ENCODE measurements at places on chromosomes 16 and 17.

- DNase-seq, result no peak
These were observed 23.3 kb upstream of the ANKRD40CL start for GRCh38 chr17:50790618-50791017.

GRCh38 chr17:46771561-46772474 lies 46.7 kb downstream of the WNT3 start:
- DNase-seq, result peak; percentile 68

- DNase-seq, result no peak
These were observed 83.1 kb downstream of the NETO2 start for GRCh38 chr16:47060596-47060995.

DNA sequence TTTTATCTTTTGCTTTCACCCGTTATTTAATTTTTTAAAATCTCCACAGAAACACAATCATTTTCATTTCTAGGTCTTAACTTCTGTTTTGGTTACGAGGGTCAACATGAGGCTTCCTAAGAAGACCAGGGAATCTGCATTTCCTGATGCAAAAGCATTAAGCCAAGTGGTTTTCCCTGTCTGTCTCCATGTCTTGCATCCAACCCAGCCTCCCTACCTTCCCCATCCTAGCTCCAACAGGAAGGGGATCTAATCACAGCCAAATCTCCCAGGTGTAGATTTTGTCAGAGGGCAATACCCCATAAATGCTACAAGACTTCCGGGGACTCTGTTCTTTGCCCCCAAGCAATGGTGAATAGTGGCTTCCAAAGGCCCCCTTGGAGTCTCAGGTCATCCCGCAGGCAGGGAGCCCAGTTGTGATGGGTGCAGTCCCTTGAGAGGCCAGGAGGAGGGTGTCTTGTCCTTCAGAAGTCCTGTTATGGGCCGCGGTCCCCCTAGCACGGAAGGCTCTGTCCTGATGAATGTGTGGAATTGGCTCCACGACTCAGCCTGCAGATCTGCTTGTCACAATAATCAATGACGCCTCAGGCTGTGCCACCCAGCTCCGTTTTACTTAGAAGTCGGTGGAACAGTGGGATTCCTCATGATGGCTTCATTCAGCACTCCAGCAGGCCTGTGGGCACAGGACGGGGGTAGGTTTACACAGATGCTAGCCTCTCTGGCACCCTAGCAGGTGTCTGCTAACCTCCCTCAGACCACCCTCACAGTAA lies 141.1 kb downstream of the RGS9 start:
- peak; percentile 33 for DNase-seq

GRCh38 chr16:5905935-5906334 lies 808.3 kb upstream of the EEF2KMT start:
- no peak for DNase-seq

DNA sequence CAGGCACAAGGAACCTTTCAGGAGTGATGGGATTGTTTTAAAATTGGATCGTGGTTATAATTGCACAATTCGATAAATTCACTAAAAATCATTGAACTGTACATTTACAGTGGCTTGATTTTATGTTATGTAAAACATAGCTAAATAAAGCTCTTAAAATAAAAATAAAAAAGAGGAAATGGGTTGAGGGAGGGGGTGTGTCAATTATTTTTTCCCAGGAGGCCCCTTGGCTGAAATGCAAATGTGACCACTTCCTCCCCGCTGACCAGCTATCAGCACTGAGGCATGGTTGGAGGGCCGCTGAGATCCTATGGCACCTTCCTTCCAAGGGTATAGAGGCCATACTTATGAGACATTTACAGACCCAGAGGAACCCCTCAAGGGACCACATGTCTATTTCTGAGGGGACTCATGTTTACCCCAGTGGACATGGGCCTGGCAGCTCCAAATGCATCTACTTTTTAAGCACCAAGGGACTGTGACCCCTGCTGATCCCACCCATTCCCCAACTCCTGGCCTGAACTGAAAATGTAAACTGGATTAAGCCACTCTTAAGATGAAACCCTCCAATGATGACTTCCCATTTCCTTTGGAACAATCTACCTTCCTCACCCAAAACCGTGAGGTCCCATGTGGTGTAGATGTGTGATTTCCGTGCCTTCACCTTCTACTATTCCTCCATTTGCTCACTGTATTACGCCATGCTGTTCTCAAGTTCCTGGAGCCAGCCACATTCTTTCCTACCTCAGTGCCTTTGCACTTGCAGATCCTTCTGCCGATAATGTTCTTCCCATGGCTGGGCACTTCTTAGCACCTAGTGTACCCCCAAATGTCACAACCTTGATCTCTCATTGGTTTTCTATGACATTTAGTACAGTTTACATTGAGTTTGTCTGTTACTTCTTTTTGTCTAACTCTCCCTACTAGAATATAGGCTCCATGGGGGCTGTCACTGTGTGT lies 2.8 kb upstream of the IL21R start:
- peak; percentile 47 for DNase-seq

GRCh38 chr16:13414154-13414553 lies 505.8 kb upstream of the ERCC4 start:
- DNase-seq, result no peak

GRCh38 chr17:49436174-49436573 lies 21.5 kb upstream of the PHB1 start:
- no peak for DNase-seq

- DNase-seq, result no peak
These were observed 9.1 kb upstream of the GHDC start for GRCh38 chr17:42203354-42203753.

GRCh38 chr17:50035945-50036344 lies 20.0 kb upstream of the ITGA3 start:
- peak; percentile 5 for DNase-seq

GRCh38 chr16:70694088-70694867 lies 8.4 kb upstream of the MTSS2 start:
- no peak for DNase-seq

- no peak for DNase-seq
These were observed 36.9 kb downstream of the GINS2 start for GRCh38 chr16:85651629-85652430.

DNA sequence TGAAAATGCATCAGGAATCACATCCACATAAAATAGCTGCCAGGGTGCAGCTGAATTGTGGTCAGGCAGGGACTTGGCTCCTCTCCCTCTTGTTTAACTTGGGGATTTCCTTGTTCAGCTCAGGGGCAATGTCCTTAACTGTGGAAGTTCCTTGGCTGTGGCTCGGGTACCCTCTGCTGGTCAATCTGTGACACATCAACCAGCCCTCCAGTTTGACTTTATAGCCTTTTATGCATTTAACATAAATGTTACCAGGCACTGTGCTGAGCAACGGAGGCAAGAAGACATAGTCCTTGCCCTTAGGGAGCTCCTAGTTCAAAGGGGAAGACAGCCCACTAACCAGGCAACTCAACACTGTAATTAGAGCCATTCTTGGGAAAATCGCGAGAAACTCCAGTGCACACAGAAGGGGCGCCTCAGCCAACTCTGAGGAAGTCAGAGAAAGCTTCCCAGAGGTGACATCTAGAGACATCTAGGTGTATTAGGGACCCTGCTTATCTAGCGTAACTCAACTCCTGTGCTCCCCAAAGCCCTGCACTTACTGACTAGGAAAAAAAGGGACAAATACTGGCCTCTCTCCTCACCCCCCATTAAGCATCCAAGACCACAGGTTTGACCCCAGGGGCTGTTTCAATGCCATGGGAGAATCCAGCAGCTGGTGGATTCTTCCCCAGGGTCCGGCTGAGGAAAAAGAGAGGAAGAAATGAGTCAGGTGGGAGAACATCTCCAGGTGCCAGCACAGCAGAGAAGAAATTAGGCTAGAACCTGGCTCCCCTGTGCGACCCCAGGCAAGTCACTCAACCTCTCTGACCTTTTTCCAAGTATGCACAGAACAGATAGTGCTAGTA lies 17.3 kb upstream of the EEF2K start:
- DNase-seq, result peak; percentile 65

DNA sequence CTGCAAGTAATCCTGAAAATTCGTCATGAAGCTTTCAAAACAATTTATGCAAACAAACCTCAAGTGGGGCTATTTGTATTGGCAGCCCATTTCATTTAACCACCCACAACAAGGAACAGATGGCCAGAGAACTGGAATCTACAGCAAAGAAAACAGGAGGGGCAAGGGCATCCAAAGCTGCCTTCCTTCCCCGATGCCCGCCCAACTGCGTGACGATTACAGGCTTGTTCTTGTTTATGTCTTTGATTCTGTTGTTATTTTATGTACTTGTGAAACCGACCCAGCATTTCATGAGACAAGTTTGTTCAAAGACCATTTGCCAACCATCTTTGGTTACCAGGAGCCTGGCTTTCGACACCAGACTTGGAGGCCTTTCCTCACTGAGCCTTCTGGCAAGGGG lies 59.1 kb upstream of the IRX6 start:
- no peak for DNase-seq

GRCh38 chr16:68786685-68787418 lies 49.8 kb downstream of the CDH1 start:
- DNase-seq, result no peak

GRCh38 chr16:72198021-72198711 lies 26.2 kb upstream of the PMFBP1 start:
- DNase-seq, result no peak

DNA sequence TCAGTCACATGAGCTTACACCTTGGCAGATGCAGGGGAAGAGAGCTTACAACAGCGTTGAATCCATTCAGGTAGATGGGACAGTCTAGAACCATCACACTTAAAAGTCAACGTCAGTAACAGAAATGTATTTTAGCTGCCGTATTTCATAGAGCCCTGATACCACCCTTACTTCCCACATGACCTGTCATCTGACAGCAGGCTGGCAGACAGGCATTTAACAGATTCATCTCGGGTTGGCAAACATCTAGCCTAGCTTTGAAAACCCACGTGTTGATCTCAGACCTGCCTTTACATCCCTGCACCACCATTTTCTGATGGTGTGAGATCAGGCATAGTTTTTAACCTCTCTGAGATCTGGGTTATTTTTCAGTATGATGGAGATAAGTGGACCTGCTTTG lies 177.9 kb upstream of the HSBP1 start:
- no peak for DNase-seq

GRCh38 chr17:37082311-37082860 lies 133.6 kb downstream of the AATF start:
- no peak for DNase-seq

DNA sequence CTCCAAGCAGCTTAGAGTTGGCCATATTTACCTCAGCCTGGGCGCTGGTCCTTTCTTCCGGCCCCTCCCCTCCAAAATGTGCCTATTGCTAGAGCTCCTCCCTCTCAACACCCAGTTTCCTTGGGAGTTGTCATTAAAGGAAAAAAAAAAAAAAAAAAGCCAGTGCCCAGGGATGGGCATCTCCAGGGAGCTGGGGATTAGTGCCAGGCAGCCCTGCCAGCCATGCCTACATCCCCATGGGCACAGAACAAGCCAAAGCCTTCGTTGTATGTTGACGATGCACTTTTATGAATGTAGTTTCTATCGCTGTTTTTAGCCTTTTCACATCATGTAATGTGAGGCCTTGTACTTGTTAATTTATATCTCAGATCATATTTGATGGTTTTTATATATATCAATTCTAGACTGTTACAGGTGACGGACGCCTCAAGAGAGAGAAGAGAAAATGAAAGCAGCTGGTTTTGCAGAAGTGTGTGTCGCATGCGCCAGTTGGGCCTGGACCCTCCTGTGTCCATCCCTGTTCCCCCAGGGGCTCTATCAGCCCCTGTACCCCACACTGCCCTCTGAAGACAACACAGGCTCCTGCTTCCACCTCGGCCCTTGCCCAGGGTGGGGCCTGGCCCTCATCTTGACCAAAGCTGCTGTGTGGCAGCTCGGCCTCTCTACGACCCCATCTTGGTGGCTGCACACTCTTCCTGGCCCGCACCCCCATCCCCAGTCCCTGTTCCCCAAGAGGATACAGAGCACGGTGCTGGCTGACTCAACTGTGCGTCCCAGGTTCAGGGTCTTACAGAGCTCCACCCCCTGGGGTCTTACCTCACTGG lies 4.8 kb downstream of the LIMD2 start:
- peak; percentile 53 for DNase-seq

DNA sequence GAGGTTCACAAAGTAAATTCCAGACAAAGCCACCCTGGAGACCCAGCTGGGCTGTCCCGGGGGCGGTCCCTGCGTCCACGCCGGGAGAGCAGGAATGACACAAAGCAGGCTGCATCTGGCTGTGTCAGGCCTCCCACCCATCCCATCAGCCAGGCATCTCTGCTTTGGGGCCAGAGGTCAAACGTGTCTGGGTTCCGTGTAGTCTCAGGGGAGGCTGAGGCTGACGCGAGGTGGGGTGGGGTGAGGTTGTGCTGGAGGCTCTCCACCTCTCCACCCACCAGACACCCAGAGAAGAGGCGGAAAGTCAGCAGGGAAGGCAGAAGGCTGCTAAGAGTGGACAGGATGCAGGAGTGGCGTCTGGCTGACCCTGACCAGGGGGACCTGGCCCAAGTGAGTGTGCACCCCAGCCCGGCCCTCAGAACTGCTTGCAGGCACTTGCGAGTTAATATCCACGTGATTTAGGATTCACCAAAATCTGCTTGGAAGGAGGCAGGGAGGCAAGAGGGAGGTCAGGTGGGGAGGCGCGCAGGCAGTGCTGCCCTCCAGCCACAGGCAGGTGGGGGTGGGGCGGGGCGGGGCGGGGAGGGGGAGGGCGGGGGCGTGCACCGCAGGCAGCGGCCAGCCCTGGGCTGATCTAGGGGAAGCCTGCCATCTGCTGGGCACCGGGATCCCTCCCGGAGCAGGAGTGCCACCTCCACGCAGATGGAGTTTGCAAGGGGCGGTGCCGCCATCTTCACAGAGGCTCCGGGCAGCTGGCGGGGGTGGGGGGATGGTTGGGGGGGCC lies 44.3 kb downstream of the TBC1D16 start:
- DNase-seq, result peak; percentile 87

GRCh38 chr17:72525225-72526015 lies 404.6 kb downstream of the SOX9 start:
- no peak for DNase-seq

DNA sequence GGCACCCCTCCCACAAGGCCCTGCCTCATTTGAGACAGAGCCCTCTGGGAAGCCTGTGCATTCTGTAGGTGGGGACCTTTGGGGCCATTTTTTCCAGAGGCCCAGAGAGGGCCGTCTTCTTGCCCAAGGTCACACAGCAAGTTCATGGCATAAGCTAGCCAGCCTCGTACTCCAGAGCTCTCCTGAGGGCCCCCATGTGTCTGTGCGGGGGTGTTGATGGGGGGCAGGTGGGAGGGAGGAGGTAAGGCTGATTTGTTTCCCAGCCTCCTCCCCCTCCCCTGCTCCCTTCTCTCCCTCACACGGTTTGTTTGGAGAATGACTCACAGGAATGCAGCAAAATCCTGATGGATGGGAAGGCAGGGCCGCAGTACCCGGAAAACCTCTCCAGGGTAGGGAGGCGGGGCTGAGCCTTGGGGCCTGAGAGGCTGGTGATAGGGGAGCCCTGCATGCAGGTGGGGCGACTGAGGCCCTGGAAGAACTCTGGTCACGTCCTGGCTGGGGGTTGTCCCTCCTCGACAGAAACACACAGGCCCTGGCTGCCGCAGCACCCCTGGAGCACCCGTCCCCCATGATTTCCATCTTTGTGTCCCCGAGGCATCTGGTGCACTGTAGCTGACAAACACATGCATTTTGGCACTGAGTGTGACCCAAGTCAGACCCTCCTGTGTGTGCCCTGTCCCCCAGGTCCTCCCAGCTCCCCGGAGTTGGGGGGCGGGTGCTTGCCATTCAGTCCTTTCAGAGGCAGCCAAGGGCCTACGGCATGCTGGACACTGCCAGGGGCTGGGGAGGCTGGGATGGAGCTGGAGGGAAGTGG lies 29.7 kb downstream of the RAI1 start:
- no peak for DNase-seq

GRCh38 chr17:77734371-77735080 lies 224.0 kb upstream of the TNRC6C start:
- no peak for DNase-seq

Data from GM13977 (cell line).